ENCODE measurements at places on chromosomes 11 and 22. TPM values are rescaled to one million over a fixed set of nuclear protein-coding genes. Genes with fewer than 3 reads are reported as not detected.

DNA sequence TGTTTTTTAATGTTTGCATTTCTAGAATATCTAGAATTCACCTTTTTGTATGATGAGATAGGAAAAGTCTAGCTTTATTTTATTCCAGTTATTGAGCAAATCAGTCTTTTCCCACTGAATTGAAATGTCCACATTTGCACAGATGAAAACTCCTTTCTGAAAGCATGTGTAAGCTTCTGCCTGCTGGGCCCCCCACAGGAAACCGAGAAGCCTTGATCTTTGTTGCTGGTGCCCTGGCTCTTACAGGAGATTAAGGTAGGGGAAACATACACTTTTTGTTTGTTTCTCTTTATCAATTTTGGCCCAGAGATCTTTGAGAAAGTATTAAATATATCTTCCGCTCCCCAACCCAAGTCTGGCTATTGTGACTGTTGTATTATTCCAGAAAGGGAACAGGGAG is 87.2 kb upstream of the GNAZ start:
- DNase-seq: no peak

DNA sequence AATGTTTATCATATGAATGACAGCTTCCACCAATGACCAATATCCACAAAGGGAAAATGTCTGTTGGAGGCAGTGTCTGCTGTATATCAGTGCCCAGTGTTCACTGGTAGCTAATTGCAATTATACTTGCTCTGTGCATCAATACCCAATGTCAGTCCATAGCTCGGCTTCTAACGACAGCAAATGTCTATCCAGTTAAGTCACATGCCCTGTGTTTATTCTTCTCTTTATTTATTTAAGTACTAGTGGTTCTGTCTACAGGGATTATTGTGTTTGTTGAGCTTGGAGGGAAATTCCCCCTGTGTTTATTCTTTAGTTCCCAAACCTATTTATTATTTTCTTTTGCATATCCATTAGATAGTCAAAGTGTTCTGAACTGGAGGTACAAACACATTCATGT is 18.6 kb downstream of the TSKU start:
- no peak for DNase-seq

GRCh38 chr11:16047073-16047472 is 309.3 kb downstream of the SOX6 start:
- DNase-seq: no peak

DNA sequence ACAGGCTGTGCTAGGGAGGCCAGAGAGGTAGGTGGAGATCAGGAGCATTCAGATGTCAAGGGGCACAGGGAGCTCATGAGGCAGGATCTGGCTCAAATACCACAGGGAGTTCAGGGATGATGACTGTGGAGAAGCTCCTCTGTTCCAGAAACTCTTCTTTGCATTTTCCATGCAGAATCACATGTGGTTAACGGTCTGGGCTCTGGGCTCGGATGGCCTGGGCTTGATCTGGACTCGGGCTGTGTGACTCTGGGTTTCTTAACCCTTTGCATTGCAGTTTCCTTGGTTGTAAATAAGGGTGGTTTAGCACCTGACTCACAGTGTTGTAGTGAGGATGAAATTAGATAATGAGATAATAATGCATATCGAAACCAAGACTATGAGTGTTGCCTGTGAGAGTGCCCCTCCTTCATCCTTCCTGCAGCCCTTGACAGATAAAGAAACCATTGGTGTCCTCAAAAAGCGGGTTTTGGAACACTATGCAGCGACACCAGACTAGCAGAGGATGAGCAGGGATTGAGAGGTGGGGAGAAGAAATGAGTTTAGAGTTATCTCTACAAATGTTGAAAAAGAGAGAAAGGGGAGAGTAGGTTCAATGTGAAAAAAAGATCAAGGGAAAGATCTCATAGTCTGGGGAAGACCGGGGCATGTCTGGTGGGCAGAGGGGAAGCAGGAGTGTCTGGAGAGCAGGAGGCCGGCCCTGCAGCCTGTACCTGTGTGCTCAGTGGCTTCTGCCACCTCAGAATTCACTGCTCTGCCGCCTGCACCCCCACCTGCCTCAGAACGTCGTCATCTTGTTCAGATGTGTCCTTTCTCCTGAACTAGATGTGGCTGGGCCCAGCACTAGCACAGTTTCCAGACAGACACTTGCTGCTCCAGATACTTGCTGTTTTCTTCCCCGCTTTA is 197.8 kb upstream of the SORL1-AS1 start:
- DNase-seq: no peak

GRCh38 chr22:46613606-46614021 is 6.6 kb upstream of the GRAMD4 start:
- peak; percentile 49 for DNase-seq

DNA sequence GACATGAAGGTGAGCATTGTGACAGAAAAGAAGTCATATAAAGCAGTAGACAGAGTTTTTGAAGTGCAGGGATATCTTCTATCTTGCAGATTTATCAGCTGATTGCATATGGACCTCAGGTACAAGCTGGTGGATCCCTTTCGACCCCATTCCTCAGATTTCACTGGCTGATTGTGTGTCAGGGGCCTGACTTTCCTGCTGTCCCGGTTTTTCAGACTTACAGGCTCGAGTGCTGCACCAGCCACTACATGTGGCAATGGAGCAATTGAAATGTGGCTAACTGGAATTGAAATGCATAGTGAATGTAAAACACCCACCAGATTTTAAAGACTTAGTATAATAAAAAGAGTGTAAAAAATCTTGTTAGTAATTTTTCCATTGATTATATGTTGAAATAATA is 50.3 kb downstream of the CLMP start:
- no peak for DNase-seq

GRCh38 chr11:16311831-16312230 is 44.5 kb downstream of the SOX6 start:
- no peak for DNase-seq

DNA sequence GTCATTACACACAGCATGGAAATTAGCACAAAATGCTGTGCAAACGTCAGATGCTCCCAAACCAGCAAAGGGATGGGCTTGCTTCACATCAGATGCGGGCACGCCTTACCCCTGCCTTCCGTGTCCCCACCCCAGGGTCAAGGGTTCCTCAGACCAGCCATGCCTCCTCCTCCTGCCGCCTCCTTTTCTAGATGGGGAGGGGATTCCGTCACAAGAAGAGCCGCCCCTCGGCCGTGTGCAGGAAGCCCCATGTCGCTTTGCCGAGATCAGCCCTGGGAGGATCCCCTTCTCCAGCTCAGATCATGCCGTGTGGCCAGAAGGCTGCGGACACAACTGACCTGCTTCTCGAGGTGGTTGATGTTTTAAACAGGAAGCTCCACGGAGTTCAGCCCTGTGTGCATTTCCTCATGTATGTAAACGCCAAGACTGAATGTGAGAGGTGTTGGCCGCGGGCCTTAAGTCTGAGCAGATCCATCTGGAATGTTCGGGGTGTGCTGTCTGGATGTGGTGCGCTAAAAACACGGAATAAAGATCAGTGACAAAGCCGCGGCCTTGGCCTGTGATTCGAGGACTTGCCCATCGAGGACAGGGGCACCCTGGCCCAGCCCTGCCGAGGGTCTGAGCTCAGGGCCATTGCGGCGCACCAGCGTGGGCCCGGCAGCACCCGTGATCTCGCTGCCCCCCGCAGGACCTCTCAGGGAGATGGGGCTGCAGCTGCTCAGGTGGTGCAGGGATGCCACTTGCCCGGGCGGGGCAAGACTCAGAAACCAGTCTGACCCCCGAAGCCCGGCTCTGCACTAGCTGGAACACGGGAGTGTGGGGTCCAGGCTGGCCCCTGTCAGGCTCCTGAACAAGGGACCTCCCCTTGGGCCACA is 412.9 kb downstream of the TBC1D22A start:
- no peak for DNase-seq

- DNase-seq: no peak
Observed at GRCh38 chr11:68325907-68326220, 13.5 kb downstream of the LRP5 start.

The ARHGAP42 gene
- 16.3 TPM for total RNA-seq

DNA sequence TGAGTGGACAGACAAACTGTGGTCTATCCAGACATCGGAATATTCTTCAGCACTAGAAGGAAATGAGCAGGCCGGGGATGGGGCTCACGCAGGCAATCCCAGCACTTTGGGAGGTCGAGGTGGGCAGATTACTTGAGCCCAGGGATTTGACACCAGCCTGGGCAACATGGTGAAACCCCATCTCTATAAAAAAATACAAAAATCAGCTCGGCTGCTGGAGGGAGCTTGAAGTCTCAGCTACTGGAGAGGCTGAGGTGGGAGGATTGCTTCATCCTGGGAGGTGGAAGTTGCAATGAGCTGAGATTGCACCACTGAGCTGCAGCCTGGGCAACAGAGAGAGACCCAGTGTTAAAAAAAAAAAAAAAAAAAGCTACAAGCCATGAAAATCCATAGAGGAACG is 8.0 kb upstream of the CTSD start:
- peak; percentile 70 for DNase-seq

DNA sequence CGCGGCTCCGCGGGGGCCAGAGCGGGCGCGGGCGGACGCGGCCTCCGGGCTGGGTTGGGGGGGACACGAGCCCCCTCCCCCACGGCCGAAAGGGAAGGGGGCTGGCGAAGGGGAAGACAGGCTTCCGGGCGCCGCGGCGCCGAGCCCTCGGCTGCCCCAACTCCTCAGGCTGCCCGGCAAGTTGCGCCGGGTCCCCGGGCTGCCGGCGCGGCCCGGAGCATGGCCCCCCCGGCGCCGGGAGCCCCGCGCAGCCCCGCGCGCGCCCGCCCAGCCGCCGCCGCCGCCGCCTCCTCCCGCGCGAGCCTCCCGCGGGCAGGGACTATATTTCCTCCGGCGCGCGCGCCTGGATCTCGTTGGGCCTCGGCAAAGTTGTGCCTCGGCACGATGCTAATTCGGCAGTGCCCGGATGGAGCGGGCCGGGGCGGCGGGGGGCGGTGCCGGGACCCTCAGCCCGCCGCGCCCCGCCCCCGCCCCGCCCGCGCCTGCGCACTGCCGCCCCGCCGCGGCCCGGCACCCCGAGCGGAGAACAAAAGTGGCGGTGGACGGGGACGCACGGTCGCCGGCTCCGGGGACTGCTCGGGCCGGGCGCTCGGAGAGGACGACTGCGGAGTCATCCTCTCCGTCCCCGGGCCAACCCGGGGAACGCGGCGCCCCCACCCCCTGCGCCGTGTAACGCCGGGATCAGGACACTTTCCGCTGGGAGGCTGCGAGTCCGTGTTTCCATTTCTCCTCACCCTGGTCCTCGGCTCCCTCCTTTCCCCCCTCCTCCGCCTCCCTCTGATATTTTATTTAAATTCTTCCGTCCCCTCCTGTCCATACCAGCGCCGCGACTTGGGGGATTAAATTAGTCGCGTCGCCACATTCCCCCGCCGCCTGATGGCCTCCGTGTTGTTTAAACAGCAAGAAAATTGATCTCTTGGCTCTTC is at the start of gene PHF21B:
Gene PHF21B, minus strand, starts transcription at position 400 of the 926 bp plus-strand sequence. CDS start 456 bp downstream, outside the sequence.
- no peak for DNase-seq

DNA sequence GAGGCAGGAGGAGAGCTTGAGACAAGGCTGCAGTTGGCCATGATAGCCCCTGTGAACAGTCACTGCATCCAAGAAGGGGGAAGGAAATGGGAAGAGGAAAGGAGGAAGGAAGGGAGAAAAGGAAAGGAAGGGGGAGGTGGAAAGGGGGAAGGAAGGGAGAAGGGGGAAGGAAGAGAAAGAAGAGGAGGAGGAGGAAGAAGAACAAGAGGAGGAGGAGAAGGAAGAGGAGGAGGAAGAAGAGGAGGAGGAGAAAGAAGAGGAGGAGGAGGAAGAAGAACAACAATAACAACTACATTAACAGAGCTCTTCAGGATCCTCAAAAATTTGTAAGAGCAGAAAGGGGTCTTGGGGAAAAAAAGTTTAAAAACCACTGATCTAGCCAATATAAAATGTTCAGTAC is 5.2 kb downstream of the RAB6A start:
- DNase-seq: no peak

DNA sequence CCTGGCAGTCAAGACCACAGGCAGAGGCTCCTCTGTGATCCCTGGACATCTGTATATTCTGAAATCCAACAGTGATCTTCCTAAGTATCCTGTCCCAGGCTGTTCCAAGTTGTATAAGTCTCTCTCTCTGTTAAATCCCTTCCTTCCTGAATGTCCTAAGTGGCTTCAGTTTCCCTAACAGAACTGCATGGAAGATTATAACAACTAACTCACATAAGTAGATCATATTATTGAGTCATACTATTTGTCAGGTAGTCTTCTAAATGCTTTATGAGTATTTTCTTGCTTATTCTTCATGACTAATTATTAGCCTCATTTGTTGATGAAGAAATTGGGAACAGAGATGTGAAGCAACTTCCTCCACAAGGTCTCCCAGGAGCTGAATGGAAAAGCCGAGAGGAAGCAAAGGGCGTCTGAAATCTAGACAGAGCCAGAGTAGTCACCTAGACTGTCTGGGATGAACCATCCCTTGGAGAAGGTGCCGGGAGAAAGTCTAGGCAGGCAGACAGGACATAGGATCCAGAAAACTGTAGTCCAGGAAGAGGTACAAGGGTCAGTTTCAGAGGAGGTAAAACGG is 93.2 kb upstream of the FAT3 start:
- no peak for DNase-seq

- DNase-seq: no peak
Observed at GRCh38 chr11:27874998-27875830, 175.0 kb upstream of the BDNF start.

DNA sequence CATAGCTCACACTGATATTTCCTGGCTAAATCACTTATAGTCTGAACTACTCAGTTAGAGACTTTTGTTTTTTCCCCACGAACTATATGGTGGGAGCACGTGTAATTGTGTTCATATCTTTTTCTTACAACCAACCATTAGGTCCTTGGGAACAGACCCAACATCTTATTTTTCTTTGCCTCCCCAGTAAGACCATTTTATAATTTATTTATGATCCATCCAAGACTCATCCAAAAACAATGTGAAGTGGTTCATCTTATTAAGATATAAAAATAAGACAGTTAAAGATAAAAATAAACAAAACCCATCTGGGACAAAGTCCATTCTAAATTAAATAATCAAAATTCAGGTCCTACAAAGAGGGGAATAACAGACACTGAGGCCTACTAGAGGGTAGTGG is 90.8 kb downstream of the FAM168A start:
- no peak for DNase-seq

GRCh38 chr11:45666648-45667642 is 1.5 kb upstream of the CHST1 start:
- no peak for DNase-seq

- no peak for DNase-seq
Observed at GRCh38 chr11:96704847-96705246, 315.0 kb downstream of the JRKL start.

GRCh38 chr11:35912883-35913624 is 30.8 kb upstream of the LDLRAD3 start:
- DNase-seq: no peak

The UPK3A gene
- not detected for total RNA-seq

- DNase-seq: no peak
Observed at GRCh38 chr22:36900225-36900624, 13.2 kb upstream of the CSF2RB start.

The APOL5 gene
- not detected for total RNA-seq

GRCh38 chr11:1447845-1448825 is 38.4 kb downstream of the MOB2 start:
- DNase-seq: no peak

DNA sequence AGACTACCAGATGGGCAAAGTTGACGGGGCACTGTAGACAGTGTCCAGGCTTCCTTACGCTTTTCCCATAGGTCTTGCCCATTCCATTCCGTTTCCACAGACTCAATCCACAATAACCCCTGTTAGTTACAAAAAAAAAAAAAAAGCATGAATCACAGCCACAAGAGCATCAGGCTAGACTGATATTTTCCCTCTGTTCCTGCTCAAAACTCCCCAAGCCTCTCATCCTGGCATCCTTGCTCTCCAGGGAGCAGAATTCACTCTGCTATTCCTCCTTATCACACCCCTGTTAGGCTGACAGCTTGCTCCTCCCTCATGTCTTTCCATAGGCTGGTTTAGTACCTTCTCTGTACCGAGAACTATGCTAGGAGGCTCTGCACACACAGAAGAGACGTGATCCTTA is 42.2 kb downstream of the TMEM123 start:
- no peak for DNase-seq

The CHRM1 gene
- 6.8 TPM for total RNA-seq
